ENCODE measurements at places on chromosomes 4 and X.

DNA sequence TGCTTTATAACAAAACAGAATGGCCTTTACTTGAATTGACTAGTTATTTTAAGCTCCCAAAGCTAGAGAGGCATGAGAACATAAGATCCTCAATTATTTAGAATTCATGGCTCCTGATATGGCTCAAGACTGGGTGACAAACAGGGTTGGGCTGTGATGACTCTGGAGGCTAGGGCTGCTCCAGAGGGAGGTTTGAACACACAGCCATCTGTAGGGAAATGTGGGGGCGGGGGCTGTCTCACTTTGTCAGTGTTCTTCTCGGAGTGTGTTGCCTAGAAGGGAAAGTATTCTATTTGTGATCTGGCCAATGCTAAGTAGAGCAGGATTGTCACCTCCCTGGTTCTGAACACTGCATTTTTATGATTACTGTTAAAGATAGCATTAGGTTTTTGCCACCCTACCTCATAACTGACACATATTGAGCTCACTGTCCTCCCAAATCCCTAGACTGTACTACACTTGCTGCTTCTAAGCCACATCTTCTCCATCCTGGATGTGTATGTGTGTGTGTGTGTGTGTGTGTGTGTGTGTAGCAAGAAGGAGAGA, 45.9 kb downstream of the VSIG4 start:
- DNase-seq: no peak

DNA sequence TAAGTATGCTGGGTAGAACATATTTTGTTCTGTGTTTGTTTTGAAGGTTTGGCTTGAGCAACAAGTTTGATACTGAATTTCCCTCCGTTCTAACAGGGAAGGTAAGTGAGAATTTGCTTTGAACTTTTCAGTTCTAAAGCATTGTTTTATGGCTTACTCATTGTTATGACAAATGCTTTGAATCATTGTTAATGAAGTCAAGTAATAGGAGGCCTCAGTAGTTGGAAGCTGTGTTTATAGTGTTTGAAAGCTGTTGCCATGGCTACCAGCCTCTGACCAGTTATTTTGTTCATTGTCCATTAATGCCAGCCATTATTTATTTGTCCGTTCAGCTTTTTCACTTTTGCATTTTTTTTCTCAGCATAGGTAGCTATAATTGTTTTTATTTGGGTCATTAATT, 14.4 kb downstream of the CHIC1 start:
- DNase-seq: no peak

- DNase-seq: no peak
Measured at GRCh38 chrX:104370089-104370488, 115.4 kb upstream of the ESX1 start.

GRCh38 chrX:110327336-110327735, 9.5 kb upstream of the AMMECR1 start:
- no peak for DNase-seq

GRCh38 chr4:178672512-178672911, 1230.3 kb upstream of the AGA start:
- no peak for DNase-seq
